ENCODE measurements at places on chromosomes 6 and 20.

DNA sequence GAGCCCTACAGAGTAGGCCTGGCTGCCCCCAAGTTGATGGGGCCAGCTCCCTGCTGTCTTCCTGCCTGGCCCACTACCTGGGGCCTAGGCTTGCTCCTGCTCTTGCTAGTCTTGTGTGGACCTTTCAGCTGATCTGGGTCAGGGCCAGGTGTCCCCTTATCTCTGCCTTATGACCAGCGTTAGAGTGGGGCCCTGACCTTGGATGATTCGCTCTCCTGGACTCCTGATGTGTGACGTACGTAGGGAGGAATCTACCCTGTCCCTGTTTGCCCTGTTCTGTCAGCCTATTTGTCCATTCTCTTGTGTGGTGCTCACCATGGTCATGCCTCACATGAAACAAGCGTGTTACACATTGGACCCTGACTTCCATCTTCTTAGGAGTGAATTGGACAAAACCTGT, 571.8 kb downstream of the QKI start:
- DNase-seq, result no peak

DNA sequence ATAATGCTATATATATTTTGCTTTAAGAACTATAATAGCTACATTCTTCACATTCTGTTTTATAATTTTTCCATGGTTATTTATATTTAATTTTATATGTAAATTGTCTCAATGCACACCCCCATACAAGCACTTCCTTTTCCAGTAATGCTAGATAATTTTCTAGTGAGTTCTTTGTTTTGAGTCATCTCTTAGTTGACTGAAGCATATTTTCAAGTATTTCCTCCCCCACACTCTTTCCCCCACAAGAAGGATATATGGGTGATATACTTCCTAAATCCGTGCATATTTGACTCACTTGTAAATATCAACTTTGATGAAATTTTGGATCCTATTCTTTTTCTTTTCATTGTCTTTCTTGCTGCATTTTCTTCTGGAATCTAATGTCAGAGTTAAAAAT, 82.1 kb upstream of the SRSF6 start:
- DNase-seq, result no peak

DNA sequence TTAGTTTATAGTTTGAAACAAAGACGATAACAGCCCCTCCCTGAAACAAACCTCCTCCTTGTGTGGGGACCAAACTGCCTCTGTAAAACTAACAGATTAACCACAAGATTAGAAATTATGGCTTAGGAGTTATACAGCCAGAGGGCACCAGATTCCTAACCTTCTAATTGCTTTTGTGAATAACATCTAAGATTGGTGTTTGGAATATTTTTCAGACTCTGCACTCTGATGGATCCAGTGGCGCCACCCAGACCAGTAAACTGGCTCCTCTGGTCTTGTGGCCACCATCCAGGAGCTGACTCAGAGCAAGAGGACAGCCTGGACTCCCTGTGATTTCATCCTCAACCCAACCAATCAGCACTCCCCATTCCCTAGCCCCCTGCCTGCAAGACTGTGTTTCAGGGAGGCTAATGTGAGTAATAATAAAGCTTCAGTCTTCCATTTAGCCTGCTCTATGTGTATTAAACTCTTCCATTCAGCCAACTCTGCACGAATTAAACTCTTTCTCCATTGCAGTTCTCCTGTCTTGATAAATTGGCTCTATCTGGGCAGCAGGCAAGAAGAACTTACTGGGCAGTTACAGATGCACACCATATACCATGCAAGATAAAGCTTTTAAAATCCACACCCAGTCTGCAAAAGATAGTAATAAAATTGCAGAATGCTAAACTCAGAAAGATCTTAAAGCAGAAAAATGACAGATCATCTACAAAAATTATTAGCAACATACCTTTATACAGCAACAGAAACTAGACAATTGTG, 58.5 kb upstream of the SLC22A16 start:
- no peak for DNase-seq

- no peak for DNase-seq
These were observed 338.0 kb upstream of the KHDRBS2 start for GRCh38 chr6:62623846-62624532.

- no peak for DNase-seq
These were observed 6.2 kb upstream of the BANF2 start for GRCh38 chr20:17693444-17694001.

- no peak for DNase-seq
These were observed 7.9 kb upstream of the ITPR3 start for GRCh38 chr6:33613146-33613794.
